ENCODE measurements at places on chromosomes 5 and 9.

DNA sequence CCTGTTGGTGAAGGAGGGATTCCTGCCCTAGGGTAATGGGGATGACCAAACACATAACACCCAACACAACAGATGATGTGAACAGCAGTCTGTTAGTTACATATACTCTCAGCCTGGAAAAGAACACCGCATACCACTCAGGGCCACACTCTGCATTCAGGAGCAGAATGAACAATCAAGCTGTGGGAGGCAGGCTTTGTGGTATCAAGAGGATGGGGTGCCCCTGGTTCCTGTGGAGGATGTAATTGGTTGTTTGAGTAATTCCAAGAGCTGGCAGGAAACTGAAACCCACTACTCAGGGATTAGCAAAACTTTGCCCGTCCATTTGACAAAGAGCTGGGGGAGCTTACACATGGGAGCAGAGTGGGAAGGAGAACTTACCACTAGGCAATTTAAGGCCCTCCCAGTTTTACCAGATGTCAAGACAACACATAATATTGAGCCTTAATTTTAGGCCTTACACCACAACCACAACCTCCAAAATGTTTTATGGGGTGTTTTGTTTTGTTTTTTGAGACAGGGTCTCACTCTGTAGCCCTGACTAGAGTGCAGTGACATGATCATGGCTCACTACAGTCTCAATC lies 15.6 kb upstream of the PRKAA1 start:
- no peak for DNase-seq

DNA sequence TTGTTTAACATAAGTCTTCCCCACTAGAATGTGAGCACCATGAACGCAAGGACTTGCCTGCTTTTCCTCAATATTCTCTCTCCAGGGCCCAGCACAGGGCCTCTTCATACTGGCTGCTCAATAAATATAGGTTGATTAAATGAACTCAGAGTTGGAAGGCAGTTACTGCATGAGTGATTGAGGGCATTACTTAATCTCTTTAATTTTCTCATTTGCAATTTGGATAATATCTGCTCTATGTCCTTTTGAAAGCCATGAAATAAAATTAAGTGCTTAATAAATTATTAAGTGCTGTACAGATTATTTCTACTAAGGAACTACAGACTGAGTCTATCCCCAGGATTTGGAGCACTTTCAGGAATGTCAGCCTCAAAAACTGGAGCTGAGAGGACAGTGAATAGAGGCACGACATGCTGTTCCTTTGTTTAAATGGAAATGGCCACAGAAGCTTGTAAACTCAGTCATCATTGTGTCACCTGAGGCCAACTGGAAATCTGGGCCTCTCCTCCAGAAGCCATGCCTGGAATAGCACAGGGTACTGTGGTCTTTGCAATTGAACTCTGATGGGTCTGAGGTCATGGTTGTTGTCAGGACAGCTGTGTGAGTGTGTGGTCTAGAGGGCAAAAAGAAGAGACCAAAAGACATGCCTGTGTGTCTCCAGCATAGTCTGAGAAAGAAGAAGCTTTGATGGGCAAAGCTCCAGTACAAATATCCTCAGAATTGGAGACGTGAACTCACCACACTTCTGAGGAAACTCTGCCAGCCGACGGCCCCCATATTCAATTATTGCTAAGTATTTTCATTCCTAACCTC lies 86.1 kb downstream of the SH3TC2 start:
- peak; percentile 32 for DNase-seq

DNA sequence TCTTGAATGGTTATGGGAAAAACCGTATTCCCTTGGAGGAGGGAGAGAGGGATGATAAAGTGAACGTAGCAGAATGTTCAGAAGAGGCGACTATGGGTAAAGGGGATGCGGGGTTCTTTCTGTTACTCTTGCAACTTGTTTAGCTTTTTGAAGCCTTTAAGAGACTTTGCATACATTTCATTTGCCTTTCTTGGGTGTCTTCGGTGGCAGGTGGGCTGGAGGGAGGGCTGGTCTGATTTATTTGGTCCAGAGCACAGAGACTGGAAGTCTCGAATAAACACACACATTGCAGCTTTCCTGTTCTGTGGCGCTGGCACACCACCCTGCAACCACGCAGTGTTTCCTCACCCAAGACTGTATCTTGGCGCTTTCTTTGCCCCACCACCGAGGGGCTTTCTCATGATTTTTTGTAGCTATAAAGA lies 23.2 kb downstream of the TTF1 start:
- no peak for DNase-seq

DNA sequence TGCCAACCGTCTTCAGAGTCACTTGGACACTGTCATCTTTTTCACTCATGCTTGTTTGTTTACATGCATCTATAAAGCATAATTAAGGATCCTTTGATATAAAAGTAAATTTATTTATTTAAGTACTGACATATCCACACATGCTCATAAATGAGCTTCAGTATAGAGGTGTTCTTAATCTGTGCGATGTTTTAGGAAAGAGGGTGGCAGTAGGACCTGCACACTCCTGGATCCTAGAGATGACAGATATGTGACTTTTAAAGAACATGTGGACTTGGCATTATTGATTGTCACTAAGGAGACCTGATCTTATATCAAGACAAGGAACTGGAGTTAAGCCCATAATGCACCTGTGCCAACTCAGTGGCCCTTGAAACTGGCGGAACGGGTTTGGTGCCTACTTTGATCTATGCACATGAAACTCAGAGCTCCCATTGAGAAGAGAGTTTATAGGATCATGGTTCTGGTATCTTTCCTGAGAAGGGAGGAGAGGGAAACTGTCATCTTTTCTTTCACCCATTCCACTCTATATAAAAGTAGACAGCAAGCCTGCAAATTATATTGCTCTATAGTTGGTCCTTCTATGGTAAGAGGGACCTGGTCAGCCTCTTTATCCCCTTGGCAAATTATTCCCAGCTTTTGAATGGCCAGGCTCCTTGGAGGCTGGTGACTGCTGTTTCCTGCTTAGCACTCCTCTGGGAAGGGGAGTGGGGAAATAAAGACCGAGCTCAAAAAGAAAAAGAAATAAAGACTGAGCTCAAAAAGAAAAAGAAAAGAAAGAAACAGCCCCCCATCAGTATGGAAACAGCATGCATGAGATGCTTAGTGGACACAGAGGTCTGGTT lies 57.8 kb upstream of the LIFR start:
- peak; percentile 41 for DNase-seq

GRCh38 chr9:113614843-113615648 lies 151.5 kb downstream of the RGS3 start:
- DNase-seq, result no peak

DNA sequence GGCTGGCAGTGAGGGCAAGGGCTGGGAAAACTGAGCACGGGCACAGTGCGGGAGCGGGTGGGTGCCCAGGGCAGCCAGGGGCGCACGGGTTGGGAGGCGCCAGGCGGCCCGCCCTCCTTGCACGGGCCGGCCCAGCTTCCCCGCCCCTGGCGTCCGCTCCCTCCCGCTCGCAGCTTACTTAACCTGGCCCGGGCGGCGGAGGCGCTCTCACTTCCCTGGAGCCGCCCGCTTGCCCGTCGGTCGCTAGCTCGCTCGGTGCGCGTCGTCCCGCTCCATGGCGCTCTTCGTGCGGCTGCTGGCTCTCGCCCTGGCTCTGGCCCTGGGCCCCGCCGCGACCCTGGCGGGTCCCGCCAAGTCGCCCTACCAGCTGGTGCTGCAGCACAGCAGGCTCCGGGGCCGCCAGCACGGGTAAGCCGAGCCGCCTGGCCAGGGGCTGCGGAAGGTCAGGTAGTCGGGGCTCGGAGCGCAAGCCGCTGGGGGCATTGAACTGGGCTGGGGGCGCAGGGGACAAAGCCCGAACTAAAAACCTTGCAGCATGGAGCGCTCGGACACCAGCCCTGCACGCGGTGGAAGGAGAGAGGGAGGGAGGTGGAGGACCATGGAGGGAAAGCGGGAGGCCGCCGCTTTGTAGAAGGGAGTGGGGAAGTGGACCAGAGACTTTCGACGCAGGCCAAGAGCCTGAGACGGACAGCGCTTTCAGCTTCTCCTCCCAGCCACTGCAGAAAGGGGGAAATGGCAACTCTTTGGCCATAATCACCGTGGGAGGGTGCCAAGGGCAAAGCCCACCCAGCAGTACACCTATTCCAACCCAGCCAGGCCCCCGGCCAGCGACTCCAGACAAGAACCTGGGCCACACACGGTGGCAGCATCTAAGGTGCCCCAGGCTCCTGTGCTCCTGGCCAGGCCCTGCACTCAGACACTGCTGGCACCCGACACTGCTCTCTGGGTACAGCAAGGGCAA lies at the start of gene TGFBI:
Gene TGFBI (plus strand): TSS at position 207 of the 961 bp plus-strand sequence. CDS start 68 bp downstream, at position 275.
- DNase-seq, result peak; percentile 92

GRCh38 chr9:4588721-4589120 lies 73.4 kb upstream of the PLPP6 start:
- DNase-seq, result no peak

GRCh38 chr5:118678746-118679145 lies 309.6 kb downstream of the DTWD2 start:
- no peak for DNase-seq

GRCh38 chr9:81705578-81705977 lies 16.2 kb upstream of the TLE1 start:
- no peak for DNase-seq

DNA sequence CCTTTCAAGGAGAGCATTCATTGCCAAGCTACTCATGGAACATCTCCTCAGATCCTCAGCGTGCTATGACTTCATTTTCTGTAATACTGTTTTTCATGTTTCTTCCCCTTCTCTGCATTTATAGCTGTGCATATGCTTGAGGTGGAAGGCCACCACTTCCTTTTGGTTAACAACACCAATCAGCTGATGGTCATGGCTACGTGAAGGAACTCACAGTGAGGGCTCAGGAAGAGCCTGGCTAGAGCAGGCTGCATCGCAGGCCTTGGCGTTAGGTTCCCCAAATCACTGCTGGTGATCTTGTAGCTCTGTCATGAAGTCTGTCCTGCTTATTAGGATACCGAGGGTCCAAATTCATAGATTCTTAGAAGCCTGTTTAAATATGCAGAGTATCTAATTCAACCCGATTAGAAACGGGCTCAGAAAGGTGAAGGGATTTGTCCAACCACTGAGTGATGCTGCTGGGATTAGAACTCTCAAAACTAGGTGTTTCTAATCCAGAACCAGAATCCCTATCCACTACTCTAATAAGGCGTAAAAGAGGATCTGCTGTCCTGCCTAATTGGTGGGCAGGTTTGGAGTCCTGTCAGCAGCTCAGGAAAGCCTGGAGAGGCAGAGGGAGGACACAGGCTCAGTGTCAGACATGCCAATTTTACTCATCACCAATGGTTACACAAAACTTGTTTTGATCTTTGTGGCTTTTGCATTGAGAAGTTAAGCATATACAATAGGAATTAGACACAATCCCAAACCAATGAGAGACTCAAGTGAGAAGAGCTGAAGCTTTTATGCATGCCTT lies 7.5 kb downstream of the SYK start:
- no peak for DNase-seq

GRCh38 chr9:92680166-92681119 lies 10.5 kb upstream of the IPPK start:
- no peak for DNase-seq

DNA sequence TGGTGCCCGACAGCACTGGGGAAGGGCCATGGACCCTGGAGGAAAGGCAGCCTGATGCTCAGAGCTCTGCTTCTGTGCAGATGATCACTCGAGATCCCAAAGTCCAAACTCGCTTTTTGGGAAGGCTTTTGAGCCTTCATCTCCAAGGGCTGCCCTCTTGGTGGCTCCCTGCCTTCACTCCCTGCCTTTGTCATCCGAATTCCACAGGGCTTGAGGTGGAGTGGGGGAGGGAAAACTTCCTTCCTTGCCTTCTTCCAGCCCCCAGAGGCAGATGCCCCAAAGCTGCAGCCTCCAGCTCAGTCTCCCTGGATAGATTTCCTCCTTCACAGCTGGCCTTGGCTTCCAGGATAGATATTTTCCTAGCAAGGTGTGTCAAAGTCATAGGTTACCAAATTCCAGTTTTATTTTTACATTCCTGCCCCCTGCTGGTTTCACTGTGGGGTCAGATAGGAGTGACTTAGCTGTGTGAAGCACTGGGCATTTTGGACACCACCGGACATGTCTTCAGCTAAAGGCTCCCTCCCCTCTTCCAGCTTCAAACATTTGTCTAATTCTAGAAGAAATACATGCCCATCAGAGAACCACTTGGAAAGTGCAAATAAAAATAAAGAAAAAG lies 268.2 kb downstream of the HSPA4 start:
- DNase-seq, result peak; percentile 42

- peak; percentile 55 for DNase-seq
Observed at GRCh38 chr9:132585954-132586829, 3.8 kb downstream of the BARHL1 start.

GRCh38 chr9:137461316-137461662 lies 2.2 kb upstream of the NSMF start:
- DNase-seq, result no peak

- DNase-seq, result no peak
Observed at GRCh38 chr9:134165357-134166315, 1.3 kb upstream of the RNU6ATAC start.

DNA sequence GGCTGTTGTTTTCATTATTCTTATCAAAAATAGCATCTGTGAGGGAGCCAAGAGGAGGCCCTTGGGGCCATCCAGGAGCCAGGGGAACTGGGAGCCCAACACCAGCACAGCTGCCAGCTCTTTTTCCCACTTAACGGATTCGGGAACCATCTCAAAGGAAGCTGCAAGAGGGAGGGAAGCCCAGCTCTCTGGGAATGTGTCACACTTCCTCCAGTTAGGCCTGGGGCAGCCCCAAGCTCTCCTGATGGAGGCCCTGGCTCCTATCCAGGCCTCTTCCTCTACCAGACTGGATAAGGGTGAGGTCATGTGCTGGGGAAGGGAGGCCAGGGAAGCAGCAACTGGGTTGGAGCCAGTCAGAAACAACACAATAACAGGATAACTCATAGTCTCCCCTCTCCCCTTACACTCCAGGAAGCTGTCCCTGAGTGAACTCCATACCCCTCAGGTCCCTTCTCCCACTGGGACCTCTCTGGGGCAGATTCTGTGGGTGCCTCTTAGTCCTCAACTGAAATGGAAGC lies 12.7 kb downstream of the CSF2 start:
- no peak for DNase-seq

- DNase-seq, result peak; percentile 47
Observed at GRCh38 chr5:137695651-137696428, 40.0 kb downstream of the KLHL3 start.

- DNase-seq, result peak; percentile 81
Observed at GRCh38 chr5:177982072-177982727, 13.8 kb downstream of the PROP1 start.

DNA sequence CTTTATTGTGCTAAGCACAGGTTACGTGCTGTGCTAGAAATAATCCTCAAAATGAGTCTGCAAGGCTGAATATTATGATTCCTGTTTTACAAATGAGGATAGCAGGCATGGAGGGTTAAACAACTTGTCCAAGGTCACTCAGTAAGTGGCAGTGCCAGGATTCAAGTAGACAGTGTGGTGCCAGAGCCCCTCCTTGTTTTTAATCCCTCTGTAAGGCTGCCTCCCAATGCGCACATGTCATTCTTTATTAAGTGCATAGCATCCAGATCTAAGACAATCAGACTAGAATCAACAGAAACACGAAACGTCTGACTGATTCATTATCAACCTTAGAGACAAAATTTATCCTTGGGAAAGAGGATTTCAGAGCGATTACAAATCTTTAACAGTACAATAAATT lies 199.6 kb downstream of the SMARCA2 start:
- no peak for DNase-seq

DNA sequence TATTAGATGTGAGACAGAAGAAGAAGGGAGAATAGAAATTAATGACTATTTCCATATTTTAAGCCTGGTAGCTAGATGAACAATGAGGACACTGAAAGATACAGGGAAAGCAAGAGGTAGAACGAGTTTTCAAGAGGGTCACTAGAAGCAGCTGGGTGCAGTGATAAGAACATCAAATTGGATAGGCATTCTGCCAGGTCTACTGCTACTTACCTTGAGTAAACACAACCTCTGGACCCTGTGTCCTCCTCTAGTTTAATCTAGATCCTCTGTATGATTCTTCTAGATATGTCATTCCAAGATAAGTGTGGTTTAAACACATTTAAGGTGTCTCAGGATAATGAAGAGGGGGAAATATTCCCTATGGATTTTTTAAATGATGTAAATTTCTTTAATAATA lies 31.2 kb downstream of the OTP start:
- DNase-seq, result no peak

Data from GM23338 (cell line).